Lower lobe of right lung (tissue), 2 donors: ENCODE measurements at places on chromosomes 3 and 15.

- no peak for DNase-seq
Observed at GRCh38 chr3:122391681-122392446, 7.9 kb downstream of the FAM162A start.

DNA sequence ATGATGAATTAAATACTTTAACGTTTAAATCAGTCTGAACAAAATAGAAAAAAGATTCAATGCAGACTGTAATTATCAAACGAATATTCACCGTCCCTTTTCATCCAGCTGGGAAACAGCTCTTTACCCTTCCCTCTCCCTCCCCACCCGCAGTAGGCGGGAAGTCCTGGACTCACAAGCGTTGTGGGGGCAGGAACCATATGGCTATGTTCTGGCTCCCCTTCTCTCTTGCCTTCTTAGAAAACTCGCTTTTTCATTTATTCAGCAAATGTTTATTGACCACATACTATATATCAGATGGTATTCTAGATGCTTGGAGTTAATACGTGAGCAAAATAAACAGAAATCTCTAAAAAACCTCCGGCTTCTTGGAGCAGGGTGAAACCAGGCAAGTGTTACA lies 715 bp upstream of the SCAPER start:
- DNase-seq: no peak

DNA sequence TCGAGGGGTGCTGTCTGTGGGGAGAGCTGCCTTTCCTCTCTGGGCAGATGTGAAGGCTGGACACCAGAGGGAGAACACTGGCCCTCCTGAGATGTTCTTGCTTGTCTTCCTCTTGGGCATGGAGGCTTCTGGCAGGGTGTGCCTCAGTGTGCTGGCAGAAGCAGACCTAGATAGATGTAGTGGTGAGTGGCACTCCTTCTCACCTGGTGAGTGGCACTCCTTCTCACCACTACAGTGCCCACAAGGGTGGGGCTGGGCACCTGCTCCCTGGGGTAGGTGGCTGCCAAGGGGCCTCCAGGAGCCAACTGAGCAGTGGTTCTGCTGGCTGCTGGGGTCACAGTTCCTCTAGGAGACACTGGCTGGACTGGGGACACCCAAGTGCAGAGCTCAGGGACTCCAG lies 18.7 kb downstream of the ACVR2B start:
- DNase-seq: no peak

DNA sequence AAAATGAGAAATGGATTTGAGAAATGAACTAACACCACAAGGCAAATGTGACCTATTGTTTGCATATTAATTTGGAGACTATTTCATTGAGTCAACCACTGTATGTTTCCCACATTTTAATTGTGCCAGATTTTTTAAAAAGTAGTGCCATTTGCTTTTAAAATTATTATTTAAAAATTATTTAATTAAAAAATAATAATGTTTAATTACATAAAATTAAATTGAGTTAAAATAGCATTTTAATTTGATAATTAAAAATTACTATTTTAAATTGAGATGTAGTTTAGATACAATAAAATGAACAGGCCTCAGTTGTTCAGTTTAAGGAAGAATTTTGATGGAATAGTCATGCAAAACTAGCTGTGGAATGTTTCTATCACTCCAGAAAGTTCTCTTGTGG lies 62.7 kb upstream of the GATM start:
- no peak for DNase-seq

DNA sequence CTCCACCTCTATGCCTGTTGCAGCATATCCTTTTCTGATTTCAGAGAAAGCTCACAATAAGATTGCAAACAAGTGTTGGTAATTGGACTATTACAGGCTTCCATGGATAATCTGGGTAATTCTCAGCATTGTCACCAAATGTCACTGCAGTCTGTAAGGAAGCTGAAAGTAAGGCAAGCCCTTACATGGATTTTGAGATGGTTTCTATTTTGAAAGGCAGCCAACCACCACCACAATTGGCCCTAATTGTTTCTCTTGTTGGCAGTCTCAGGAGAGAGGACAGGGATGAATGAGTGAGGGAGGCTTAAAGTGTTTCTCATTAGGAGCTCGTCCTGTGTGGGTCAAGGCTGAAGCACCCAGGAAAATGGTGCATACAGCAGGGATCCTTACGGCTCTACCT lies 879.9 kb downstream of the TUSC7 start:
- no peak for DNase-seq

- DNase-seq: no peak
Observed at GRCh38 chr3:28053759-28054158, 187.7 kb upstream of the CMC1 start.

DNA sequence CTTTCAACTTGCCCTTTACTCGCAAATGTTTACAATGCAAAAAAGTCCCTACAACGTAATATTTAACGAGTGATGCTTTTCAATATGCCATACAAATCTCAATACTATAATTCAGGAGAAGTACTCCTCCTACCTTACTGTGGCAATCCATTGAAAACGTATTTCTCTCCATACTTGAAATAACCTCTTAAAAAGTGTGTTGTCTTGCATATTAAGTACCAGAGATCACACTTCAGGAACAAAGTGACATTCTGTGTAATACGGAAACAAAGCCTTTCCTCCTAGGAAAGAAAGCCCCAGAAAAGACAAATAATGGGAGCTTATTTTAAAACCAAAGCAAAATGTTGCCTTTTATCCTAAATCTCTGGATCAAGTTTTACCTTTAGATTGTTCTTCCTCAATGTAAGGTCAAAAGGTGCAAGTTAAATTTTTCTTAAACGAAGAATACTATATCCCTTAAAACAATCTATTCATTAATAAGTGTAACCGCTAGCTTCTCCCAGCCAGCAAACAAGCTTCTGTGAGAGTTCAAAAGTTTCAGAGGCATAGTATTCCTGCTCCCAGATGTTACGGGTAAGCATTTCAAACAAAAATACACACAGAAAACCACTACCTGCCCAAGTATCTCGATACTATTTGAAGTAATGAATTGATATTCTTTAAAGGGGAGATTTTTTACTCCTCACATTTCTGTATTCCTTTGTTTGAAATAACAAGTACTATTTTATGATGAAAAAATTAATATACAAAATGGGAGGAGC lies 1.7 kb downstream of the TJP1 start:
- no peak for DNase-seq

- no peak for DNase-seq
Observed at GRCh38 chr3:40317061-40317855, 7.8 kb downstream of the EIF1B start.

DNA sequence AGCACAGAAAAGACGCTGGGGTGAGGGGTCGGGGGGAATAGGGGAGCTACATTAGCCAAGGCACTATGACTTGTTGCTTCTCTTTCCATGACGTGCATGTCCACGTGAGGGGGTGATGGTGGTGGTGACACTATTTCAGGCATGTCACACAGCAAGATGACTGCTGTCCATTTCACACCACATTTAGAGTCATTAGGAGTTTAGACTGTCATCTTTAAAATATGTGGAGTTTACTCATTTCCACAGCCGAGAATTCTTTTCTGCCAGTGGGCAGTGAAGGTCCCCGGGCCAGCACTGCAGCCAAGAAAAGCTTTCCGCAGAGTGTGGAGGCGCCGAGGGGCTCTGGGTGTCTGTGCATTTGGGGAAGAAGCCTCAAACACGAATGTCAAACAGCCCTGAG lies 954 bp upstream of the DGKG start:
- DNase-seq: no peak

- DNase-seq: no peak
Observed at GRCh38 chr3:164476631-164477030, 601.7 kb downstream of the SI start.

DNA sequence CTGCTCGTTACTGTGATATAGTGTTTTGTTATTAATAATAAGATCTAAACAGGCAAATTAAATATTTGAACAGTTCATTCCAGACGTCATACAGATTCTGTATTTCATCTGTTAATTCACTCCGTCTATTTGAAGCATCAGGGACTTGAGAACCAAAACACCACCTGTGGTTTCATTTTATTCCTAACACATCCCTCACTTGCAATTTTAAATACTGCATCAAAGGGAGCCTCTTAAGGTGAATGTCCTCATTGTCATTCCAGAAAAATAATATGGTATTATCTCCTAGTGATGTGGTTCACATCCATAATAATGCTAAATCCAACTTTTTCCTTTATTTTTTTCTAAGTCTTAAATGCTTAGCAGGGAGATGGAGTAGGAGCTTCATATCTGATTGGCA lies 1390.9 kb upstream of the CADM2 start:
- DNase-seq: no peak
